ENCODE measurements at places on chromosomes 2 and 18.

GRCh38 chr2:232485348-232485756, 2.3 kb downstream of the ECEL1 start:
- DNase-seq = no peak

- DNase-seq = no peak
Measured at GRCh38 chr2:119522671-119523070, 1.6 kb downstream of the SCTR start.

- DNase-seq = no peak
Measured at GRCh38 chr2:168272225-168272624, 24.8 kb upstream of the STK39 start.

GRCh38 chr2:231037202-231037730, at the start of gene C2orf72:
Gene C2orf72 (plus strand): TSS chr2:231037523. CDS start chr2:231037566, 43 bp downstream.
- no peak for DNase-seq

GRCh38 chr2:55733335-55733734, 39.7 kb upstream of the PNPT1 start:
- DNase-seq = no peak

- DNase-seq = no peak
Measured at GRCh38 chr2:208488686-208489564, 82.3 kb downstream of the PTH2R start.

DNA sequence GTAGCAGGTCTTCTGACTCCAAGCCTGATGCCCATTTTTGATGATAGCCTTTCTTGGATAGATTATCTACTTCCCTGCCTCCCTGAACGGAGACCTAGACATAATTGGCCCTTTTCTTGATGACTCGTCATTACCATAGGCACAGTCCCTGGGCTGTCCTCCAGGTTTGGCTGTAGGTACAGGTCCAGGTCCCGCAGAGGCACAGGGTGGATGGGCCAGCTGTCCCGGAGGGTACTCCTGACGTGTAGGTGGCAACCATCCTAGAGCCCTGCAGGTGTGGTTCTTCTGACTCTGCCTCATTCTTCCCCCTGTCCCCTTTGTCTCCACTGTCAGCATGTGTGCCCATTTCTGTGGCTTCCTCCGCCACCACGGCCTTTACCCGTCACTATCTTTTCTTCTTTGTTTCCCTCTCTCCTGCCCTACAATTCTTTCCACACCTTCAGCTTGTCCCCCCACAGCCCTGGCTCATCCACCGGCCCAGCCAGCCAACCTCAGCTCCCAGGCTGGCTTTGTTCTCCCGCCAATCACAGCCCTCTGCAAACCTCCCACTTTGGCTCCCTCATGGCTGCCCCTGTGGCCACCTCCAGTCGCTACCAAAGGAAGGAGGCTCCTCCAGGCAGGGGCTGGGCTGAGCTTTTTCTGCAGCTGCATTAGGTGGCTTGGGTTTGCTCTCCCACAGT, 102.8 kb downstream of the SMAD7 start:
- no peak for DNase-seq

All from midbrain (tissue), 1 donor.